ENCODE measurements at places on chromosomes 11 and 22. TPM values are rescaled to one million over a fixed set of nuclear protein-coding genes. Genes with fewer than 3 reads are reported as not detected.
A peak's percentile ranks its signal among the peaks of the same experiment; 100 is the strongest.

DNA sequence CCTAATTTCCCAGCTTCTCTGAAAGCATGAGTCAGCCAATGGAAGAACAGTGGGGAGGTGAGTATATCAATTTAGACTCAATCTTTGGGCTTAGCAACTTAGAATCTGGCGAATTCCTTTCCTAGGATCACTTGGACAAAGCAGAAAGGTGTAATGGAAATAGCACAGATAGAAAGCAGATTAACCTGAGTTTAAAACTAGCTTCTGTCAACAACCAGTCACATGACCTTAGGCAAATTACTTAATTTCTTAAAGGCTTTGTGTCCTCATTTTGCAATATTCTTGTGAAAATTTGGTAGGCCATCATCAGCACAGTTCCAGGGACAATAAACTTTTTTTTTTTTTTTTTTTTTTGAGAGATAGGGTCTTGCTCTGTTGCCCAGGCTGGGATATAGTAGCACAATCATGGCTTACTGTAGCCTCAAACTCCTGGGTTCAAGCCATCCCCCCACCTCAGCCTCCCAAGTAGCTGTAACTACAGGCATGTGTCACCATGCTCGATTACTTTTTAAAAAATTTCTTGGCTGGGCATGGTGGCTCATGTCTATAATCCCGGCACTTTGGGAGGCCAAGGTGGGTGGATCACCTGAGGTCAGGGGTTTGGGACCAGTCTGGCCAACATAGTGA is 40.8 kb upstream of the PCF11 start:
- DNase-seq = no peak

DNA sequence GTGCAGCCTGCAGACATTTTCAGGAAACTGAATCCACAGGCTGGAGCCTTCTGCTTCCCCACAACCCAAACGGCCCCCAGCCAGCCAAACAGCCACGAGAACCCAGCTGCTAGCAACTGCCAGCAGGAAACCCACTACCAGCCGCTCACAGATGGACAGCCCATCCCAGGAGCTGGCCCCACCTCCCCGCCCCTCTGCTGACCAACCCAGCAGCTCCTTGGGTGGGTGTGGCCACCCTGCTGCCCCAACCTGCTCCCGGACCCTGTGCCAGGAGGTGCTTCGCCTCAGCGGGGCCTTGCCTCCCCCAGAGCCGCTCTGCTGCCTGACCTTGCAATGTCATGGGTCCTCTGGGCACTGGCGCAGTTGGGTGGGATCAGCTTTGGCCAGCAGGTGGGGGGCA is 8.2 kb upstream of the CCDC188 start:
- DNase-seq = no peak

DNA sequence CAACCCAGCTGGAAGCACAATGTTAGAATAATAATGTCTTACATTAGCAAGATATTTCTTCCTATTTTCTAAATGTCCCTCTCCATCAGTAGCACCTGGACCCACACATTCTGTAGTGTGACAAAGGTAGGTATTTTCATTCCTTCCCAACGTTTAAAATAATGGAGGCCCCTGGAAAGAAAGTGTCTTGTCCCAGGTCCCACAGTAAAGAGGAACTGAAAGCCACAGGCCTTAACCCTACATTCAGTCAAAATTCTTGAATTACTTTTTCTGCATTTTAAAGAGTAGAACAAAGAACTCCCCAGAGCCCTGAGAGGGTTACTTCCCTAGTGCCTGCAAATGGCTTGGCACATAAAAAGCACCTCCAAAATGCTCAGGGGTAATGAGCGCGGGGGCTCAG is 26.3 kb downstream of the OPCML start:
- DNase-seq = no peak

DNA sequence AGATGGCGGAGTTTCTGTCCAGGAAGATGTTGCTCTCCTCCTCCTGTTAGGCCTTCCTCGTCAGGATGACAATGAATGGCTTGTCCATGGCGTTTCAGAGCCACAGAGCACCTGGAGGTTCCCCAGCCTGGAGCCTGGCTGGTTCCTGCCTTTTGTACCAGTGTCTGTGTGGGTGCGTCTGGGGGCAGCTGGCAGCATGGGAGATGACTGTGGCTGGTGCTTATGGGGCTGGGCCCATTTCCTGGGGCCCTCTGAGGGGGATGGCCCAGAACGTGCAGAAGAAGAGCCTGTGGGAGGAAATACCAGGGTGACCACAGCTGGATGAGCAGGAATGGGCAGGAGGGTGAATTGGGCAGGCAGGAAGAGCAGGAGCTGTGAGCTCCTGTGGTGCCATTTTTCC is 6.7 kb downstream of the SLC37A2 start:
- no peak for DNase-seq

DNA sequence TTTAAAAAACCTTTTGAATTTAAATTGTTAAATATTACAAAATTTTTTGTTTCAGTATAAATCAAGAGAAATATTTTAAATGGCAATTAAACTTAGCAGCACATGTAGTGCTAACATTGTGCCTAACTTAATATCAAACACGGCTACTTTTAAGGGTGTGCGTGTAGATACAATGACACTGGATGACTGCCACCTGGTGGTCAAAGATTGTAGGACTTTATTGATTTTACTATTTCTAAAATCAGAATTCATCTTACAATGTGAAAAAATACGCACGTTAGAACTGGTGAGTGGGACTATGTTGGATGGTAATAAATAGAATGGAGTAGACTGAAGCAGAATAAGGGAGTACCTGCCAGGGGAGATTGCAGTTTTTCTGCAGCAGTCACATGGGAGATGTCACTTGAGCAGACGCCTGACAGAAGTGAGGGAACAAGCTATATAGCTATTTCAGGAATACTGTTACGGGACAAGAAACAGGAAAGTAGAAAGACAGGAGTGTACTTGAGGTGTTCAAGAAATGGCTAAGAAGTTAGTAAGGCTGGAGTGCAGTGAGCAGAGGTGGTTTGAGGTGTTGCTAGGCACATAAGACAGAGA is 52.9 kb downstream of the UVRAG start:
- DNase-seq = peak; percentile 17

GRCh38 chr22:45069925-45070324 is 60.1 kb upstream of the PHF21B start:
- no peak for DNase-seq

- DNase-seq = no peak
These were observed 8.6 kb downstream of the TTLL8 start for GRCh38 chr22:50049299-50050195.

The KCNJ1 gene
- polyA plus RNA-seq = not detected
